ENCODE measurements at places on chromosomes 2 and 18. TPM values are rescaled to one million over a fixed set of nuclear protein-coding genes. Genes with fewer than 3 reads are reported as not detected.

The ALKAL2 gene
- polyA plus RNA-seq: 6.6 TPM

The ACMSD gene
- not detected for polyA plus RNA-seq

The SRBD1 gene
- polyA plus RNA-seq: 10.2 TPM

The C1QL2 gene
- polyA plus RNA-seq: not detected

The HOXD3 gene
- not detected for polyA plus RNA-seq

The HTR2B gene
- not detected for polyA plus RNA-seq

The OR6B2 gene
- not detected for polyA plus RNA-seq

The COLEC11 gene
- not detected for polyA plus RNA-seq

The TDRD15 gene
- not detected for polyA plus RNA-seq

The CNTNAP5 gene
- not detected for polyA plus RNA-seq

The SERPINB13 gene
- polyA plus RNA-seq: not detected

The CCDC150 gene
- polyA plus RNA-seq: not detected

The MDH1B gene
- polyA plus RNA-seq: not detected

The ALPI gene
- not detected for polyA plus RNA-seq

The GDF7 gene
- polyA plus RNA-seq: not detected

The LYG2 gene
- polyA plus RNA-seq: not detected

The VAMP8 gene
- polyA plus RNA-seq: 617 TPM

The CHAC2 gene
- polyA plus RNA-seq: 3.0 TPM

The CPLX4 gene
- polyA plus RNA-seq: not detected

The PRADC1 gene
- 70.2 TPM for polyA plus RNA-seq

The LBX2 gene
- not detected for polyA plus RNA-seq

The DCDC2C gene
- not detected for polyA plus RNA-seq

The GYPC gene
- 178 TPM for polyA plus RNA-seq

The AFG3L2 gene
- polyA plus RNA-seq: 28.5 TPM

The LINC00305 gene
- not detected for polyA plus RNA-seq

The TMEM37 gene
- not detected for polyA plus RNA-seq

The GALNT3 gene
- polyA plus RNA-seq: 7.6 TPM

The SP5 gene
- polyA plus RNA-seq: not detected

The ALLC gene
- not detected for polyA plus RNA-seq

The TNP1 gene
- polyA plus RNA-seq: not detected

The ERBB4 gene
- polyA plus RNA-seq: not detected

The LANCL1 gene
- polyA plus RNA-seq: 28.7 TPM

The DNAJB2 gene
- polyA plus RNA-seq: 3.6 TPM

The TBR1 gene
- not detected for polyA plus RNA-seq

The NEMP2 gene
- 20.0 TPM for polyA plus RNA-seq

All from immature natural killer cell (primary cell).